ENCODE measurements at places on chromosomes 6 and 20. TPM values are rescaled to one million over a fixed set of nuclear protein-coding genes. Genes with fewer than 3 reads are reported as not detected.

- no peak for DNase-seq
Observed at GRCh38 chr6:89830170-89830809, 610 bp downstream of the CASP8AP2 start.

GRCh38 chr6:39755231-39755630 is 30.0 kb upstream of the KIF6 start:
- peak; percentile 34 for DNase-seq

DNA sequence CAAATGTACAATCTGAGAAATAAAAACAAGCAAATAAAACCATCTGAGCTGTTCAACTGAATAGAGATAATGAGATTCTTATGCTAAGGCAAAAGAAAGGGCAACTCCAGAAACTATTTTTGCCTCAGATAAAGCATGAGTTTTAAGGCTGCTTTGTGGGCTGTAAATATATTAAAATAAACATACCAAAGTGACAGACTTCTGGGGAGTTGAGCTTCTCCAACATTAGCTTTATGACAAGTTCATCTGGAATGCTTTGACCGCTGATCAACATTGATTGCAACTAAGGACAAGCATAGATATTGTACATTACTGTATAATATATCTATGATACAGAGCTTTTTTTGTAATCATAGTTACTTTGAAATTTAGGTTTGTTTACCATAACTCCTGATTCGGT is 19.3 kb downstream of the AK9 start:
- peak; percentile 66 for DNase-seq

- no peak for DNase-seq
Observed at GRCh38 chr6:135710042-135710441, 141.5 kb upstream of the PDE7B start.

The DEFB132 gene
- total RNA-seq = not detected

GRCh38 chr6:162074641-162075275 is 652.8 kb downstream of the PRKN start:
- DNase-seq = no peak

The TCF21 gene
- 8.2 TPM for total RNA-seq

DNA sequence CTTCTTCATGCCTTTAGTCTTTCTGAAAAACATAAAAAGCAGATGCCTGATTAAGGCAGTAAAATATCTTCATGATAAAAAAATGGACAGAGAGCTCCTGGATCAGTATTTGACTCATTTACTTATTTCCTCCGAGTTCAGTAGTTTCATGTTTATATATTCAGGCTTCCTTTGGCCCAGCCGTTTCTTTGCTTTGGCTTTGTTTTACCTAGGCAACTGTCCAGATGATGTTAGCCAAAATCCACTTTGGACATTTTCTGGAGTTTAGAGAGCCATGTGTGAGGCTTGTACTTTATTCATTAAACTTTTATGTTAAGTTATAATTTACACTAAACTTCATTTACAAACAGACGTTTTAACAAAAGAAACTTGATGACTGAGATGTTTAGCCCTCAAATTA is 307.1 kb upstream of the RSPO3 start:
- DNase-seq = peak; percentile 60

DNA sequence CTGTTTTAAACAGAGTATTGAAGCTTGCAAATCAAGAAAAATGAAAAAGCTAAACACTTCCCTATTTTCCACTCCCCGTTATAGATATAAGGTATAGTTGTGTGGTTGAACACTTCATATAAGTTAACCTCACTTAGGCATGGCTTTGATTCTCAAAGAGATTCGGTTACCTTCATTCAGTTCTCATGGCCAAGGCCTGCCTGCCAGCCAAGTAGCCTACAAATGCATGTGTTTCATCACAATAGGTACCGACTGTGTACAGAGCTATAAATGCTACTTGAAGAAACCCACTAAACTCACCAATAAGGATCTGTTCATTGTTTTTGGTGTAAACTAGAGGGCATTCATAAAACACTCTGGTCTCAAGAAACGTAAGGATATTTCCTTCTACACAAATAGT is 27.8 kb downstream of the PM20D2 start:
- no peak for DNase-seq

The COX4I2 gene
- total RNA-seq = not detected
